ENCODE measurements at places on chromosomes 6 and 20.

- DNase-seq, result no peak
Measured at GRCh38 chr6:17730078-17730704, 23.5 kb upstream of the NUP153 start.

- no peak for DNase-seq
Measured at GRCh38 chr6:35602133-35602946, 86.4 kb downstream of the FKBP5 start.

- no peak for DNase-seq
Measured at GRCh38 chr6:2387445-2387844, 142.0 kb upstream of the GMDS start.

GRCh38 chr6:167683028-167683862 is 143.5 kb upstream of the AFDN start:
- no peak for DNase-seq

GRCh38 chr20:21534453-21534852 is 20.6 kb upstream of the NKX2-2 start:
- DNase-seq, result no peak

GRCh38 chr6:127514773-127515227 is 4.3 kb downstream of the MTCL3 start:
- DNase-seq, result no peak

DNA sequence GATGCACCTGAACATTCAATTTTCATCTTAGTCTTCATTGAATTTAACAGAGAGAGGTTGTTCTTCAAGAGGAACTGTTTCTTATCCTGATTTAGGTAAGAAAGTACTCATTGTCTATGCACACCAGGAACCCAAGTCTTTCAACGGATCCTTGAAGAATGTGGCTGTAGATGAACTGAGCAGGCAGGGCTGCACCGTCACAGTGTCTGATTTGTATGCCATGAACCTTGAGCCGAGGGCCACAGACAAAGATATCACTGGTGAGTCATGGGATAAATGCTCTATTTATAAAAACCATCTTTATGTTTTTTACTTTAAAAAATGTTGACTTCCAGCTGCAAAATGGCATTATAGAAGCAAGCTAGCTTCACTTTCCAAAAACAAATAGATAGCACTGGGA is 10.2 kb downstream of the NQO2 start:
- no peak for DNase-seq

DNA sequence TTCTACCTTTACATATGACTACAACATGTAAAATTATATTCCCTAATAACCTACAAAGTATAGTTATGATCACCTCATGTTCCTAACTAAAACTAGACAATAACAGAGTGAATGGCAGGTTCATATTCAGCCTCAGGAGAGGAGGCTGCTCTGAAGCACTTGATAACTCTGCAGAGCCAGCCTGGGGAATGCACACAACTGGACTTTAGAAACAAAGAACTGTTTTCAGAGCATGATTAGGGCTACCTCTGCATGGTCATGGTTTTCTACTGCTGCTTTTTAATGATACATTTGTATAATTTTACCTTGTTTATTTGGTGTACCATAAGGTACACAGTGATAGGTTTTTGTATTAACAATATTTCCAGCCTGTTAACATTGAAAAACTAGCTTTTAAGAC is 50.3 kb downstream of the TRPC4AP start:
- no peak for DNase-seq

DNA sequence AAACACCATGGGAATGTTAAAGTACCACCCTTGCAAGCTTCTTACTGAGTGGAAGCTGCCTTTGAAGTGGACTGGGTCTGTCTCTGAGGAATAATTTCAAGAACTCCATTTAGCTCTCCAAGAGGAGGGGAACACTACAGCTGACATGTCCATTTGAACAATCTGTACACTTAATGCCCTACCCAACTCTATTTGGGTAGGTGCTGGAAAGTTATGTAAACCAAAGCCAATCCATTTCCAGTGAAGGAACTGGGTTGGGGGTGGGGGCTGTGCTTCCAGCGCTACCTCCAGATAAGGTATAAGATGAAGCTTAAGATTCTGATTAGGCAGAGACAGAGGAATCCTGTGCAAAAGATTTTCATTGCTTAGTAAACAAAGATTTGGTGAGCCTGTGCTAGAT is 122.0 kb downstream of the TCP11 start:
- DNase-seq, result no peak

DNA sequence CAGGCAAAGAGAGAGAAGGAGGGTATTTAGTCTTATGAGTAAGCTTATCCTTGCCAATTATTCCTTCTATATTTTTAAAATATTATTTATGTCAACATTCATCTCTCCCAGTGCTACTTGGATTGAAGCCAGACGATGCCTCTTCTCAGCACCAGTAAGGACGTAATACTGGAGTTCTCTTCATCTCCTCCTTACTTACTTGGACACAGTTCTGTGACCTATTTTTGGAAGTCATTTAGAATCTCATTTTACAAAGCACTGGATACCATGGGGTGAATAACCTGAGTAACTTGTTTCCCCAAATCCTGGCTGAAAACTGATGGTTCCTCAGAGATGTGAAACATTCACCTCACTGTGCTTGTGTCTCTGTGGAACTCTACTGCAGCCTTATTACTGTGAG is 137.4 kb upstream of the LAMP5 start:
- DNase-seq, result no peak

- no peak for DNase-seq
Measured at GRCh38 chr6:25006565-25007001, 70.8 kb upstream of the RIPOR2 start.

- DNase-seq, result no peak
Measured at GRCh38 chr20:63759377-63759901, 19.9 kb downstream of the SLC2A4RG start.

DNA sequence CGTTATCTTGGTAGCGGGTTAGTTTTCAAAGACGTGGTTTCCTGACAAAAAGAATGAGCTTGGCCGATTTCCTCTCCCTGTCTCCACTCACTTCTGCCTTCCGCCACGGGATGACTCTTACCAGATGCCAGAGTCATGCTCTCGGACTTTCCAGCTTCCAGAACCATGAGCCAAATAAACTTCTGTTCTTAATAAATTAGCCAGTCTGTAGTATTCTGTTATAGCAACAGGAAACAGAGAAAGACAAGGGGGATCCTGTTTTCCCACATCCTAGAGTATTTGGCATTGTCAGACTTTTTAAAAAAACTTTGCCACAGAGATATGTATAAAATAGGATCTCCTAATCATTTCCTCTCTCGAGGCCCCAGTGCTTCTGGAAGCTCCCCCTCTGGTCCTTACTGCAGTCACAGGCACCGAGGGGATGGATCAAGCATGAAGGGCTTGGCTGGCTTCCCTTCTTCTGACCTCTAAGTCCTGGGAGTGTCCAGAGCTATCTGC is 84.9 kb upstream of the NAA20 start:
- DNase-seq, result peak; percentile 64

DNA sequence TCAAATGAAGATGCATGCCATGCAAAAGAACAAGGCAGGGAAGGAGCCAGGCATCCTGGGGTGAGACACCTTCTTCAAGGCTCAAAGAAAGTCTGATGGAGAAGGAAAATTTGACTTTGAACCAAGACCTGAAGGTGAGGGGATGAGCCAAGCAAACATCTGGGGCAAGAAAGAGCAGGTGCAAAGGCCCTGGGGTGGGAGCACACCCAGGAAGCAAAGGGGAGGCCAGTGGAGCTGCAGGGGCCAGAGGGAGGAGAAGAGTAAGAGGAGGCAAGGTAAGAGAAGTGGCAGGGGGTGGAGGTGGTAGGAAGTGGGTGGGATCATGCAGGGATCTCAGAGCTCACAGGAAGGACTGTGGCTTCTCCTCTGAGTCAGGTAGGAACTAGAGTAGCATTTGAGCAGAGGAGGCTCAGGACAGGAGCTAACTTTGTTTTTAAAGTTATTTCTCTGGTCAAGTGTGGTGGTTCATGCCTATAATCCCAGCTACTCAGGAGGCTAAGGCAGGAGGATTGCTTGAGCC is 49.6 kb downstream of the SLC13A3 start:
- DNase-seq, result no peak

DNA sequence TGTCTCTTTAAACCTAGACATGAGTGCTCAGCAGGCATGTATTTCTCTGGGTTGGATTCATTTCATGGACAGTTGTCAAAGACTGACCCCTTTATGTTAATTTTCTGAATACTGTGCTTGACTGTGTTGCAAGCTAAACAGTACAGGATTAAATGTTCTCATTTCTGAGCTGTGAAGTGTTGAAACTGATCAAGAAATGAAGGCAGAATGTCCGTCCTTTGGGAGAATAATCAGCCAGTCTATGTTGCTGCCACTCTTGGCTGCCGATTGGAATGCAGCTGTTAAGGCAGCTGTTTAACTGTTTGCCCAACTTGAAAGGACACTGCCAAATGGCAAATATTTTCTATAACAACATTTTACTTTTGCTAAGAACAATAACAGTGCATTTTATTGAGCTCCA is 87.3 kb downstream of the CEP57L1 start:
- DNase-seq, result no peak

DNA sequence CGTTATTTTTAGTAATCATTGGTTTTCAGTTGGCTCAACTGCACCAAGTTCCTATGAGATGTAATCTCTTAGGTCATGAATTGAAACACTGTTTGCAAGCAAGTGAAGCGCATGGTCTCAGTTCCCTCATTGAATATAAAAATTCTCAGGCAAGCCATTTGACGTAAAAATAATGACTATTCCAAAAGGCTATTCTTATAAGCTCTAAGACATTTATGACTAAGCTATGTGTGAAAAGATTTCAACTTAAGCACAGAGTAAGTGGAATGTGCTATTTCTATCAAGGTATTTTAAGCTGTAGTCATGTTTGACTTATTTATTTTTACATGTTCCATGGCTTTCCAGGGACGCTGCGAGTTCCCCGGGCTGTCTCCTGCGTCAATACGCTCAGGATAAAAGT is 248.5 kb downstream of the THBS2 start:
- DNase-seq, result no peak

GRCh38 chr6:132007474-132008190 is 56.5 kb upstream of the CCN2 start:
- DNase-seq, result no peak

Data from AG09309 (cell line).